ENCODE measurements at places on chromosomes 11 and 22. TPM values are rescaled to one million over a fixed set of nuclear protein-coding genes. Genes with fewer than 3 reads are reported as not detected.

Gene CARD18
- total RNA-seq = not detected

Gene PIWIL4
- 0.65 TPM for total RNA-seq

Gene AHNAK
- total RNA-seq = 544 TPM

Gene OR51B2
- not detected for total RNA-seq

Gene BRD1
- 26.9 TPM for total RNA-seq

Measured in vein endothelial cell (primary cell).